ENCODE measurements at places on chromosomes 3 and 15.

- no peak for DNase-seq
Observed at GRCh38 chr3:138854204-138854603, 19.5 kb upstream of the PIK3CB start.

DNA sequence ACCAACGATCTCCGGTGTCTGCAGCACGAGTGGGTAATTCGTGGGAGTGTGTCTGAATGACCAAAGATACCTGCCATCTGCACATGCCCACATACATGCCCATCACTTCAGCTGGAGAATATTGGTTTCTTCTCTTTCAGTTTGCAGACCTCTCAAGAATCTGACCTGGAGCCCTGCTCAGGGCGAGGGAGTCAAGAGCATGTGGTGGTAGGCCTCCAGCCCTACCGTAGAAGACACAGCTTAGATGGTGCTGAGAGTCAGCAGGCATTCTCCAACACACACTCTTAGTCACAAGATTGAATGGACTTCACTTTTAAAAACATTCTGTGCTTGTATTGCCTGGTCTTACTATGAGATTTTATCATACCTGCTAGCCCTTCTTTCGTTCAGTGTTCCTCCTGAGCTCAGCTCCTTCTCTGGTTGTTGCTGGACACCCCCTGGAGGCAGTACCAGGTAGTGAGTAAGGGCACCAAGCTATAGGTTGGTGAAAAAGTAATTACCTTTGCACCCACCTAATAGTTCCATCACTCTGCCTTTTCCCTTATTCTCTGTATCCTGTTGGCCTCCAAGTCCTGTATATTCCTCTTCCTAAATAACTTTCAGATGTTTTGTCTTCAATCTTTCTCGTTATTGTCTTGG, 252.0 kb downstream of the CACNA2D3 start:
- DNase-seq, result no peak

GRCh38 chr15:51377038-51377786, 35.8 kb downstream of the GLDN start:
- no peak for DNase-seq

- no peak for DNase-seq
Observed at GRCh38 chr15:76184650-76185035, 124.9 kb downstream of the TMEM266 start.

DNA sequence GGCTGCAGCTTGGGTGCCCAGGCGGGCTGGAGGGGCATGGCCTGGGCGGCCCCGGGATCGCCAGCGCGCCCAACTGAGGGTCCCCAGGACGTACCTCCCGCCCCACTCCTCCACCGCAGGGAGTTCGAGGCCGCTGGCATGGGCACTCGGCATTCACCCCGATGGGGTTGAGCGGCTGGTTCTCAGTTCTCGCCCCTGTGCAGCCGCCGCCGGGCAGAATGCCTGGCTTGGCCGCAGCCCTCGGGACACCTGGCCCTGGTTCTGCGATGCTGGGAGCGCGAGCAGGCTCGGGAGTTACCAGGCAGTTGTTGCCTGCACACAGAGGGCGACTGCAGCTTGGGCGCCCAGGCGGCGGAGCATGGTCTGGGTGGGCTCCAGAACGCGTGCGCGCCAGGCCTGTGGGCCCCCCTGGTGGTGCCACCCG, 121.4 kb downstream of the LMLN start:
- DNase-seq, result no peak

DNA sequence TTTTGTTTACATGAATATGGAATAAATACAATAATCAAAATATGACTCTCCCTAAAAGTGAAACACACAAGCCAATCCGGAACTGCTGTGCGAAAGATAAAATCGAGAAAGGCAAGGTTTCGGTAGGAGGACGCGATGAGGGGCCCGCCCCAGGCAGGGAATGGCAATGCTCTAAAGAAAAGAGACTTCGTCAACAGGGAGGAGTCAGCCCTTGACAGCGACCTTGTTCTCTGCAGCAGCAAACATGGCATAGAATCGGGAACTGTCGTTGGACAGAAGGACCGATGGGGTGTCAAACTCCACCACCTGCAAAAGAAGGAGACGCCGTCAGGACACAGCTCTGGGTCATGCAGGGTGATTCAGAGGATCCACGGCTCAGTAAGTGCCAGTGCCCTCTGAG, 36.4 kb upstream of the PARL start:
- DNase-seq, result no peak

- no peak for DNase-seq
Observed at GRCh38 chr3:141454054-141454453, 32.8 kb upstream of the RASA2 start.

DNA sequence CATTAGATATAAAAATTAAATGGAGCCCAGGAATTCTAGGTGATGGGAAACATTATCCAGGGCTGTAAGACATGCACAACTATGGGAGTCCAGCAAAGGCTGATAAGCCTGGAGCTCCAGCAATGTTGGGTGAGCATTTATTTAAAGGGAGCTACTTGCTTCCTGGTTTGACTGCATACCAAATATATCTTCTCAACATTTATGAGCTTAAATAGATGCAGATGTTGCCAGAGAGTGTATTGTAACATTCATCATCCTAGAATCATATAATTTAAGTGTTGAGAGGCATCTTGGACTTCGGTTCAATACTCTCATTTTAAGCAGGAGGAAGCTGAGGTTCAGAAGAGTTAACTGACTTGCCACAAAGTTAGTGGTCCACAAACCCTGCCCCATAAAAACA, 12.2 kb upstream of the POLR2M start:
- DNase-seq, result no peak

GRCh38 chr15:48802867-48803266, 8.0 kb downstream of the CEP152 start:
- no peak for DNase-seq

DNA sequence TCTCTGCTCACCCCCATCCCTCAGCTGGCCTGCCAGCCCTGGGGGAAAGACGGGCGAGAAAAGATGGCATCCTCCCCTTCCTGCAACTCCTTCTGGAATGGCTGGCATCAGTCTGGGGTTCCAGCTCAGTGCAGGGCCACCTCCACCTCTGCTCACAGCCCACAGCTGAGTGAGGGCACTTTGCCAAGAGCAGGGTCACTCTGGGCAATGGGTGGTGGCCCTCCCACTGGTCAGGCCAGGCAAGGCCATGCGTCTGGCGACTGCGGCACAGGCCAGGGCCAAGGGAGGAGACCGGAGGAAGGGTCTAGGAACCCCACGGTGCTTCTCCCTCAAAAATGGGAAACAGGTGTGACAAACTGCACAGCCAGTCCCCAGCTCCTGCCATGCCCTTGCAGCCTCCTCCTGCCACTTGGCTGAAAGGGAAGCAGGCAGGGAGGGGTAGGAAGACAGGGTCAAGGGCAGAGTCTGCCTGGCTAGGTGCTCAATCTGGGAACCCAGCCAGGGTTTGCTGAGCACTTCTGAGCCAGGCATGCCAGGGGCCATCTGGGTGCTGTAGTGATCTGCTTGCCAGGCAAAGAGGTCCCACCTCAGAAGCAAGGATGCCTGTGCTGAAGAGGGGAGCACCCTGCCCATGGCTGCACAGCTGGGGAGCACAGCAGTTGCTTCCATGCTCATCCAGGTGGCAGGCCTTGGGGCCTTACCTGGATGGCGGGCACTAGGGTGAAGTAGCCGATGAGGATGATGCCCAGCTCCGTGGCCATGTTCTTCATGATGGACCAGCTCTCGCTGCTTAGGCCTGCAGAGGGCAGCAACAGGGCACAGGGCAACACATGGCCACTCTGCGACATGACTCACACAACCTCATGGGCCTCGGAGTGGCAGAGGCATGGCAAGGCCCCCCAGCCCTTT, 41.2 kb downstream of the PTPN23 start:
- DNase-seq, result no peak

DNA sequence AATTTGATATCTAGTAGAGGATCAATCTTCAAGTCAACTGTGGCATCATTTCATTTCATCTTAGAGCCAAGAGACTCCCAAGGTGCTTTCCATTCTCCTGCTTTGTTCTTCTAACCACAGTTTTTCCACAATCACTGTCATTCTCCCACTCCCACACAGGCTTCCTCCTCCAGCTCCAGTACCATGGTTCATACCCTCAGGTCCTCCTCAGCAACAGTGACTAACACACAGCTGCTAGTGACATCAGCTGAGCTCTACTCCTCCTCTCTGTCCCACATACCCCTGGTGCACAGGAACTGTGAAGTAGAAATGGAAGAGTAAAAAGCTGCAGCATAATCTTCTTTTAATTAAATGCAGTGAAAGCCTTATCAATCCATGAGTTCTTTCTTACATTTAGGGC, 200.2 kb upstream of the DPH6 start:
- DNase-seq, result no peak

GRCh38 chr3:52259035-52259434, 13.5 kb downstream of the PPM1M start:
- no peak for DNase-seq
